ENCODE measurements at places on chromosomes 3 and 15.

- DNase-seq = no peak
Measured at GRCh38 chr15:101689901-101690300, 34.4 kb downstream of the TARS3 start.

- no peak for DNase-seq
Measured at GRCh38 chr3:196149375-196149774, 61.8 kb downstream of the ZDHHC19 start.

- no peak for DNase-seq
Measured at GRCh38 chr15:95347837-95348236, 982.7 kb upstream of the NR2F2 start.

DNA sequence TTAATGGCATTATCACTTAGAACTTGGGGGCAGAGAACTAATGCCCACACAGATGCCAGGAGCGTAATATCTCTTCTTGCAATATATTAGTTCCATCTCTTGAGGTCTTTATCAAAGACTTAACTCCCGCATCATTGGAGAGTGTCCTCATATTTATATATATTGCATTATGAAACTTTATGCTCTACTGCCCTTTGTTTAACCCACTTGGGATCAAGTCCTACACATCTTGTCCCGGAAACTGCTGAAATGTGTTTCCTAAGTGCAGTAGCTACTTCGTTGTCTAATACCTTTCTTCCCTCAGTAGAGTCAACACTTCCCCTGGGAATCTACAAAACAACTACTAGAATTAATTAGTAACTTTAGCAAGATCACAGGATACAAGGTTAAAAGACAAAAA is 1029.2 kb downstream of the OTOL1 start:
- no peak for DNase-seq

DNA sequence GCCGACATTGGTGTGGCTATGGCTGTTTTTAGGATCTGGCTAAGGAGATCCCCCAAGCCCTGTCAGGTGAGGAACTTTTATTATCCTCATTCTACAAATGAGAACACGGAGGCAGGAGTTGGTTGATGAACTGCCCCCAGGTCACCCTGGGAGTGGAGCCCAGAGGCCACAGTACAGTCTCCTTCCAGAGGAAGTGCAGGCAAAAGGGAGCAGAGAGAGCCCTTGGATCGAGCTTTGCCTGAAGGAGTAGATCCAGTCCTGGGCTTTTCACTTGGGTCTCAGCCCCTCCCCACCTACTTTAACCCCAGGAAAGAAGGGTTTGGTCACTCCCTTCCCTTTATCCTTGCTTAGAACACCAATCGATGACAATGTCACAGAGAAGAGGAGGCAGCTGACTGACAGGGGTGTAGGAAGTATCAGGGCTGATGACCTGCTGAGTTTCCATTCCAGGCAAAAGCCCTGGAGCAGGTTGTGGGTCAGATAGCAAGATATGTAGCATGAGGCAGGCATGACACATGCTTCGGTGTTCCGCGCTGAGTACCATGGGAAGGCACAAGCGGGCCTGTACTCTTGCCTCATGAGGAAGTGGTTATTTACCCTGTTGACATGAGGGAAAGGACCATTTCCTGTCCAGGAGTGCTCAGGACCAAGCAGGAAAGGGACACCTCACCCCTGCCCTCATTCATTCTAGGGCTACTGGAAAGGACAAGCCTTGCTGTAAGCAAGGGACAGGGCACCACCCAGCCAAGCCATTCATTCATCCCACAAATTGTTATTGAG is 5.8 kb upstream of the PLA2G4D start:
- DNase-seq = no peak

GRCh38 chr15:51841406-51842040 is 12.1 kb downstream of the TMOD3 start:
- DNase-seq = no peak

DNA sequence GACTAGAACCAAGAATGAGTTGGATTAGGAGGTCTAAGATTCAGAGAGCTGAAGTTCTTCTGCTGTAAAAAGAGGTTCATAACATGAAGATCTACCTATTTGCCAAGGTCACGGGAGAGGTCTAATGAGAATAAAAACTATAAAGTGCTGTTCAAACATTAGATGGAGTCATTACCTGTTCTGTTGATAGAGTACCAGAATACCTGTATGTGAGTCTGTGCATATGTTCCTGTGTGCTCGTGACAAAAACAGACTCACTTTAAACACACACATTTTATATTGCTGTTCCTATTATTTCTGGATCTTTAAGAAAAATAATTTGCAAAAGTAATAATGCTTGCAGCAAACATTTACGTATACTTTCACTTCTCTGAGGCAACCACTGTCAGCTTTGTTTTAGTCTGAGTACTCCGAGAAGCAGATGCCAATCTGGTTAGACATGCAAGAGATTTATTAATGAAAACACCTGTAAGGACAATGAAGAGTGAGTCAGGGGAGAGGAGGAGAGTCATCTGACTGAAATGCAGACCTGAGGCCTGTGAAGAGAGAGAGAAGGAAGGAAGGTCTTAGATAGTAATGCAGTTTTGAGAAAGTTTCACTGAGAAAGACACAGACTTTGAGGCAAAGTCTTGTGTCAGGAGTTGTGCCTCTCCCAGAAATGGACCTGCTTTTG is 221.2 kb downstream of the SQOR start:
- no peak for DNase-seq

DNA sequence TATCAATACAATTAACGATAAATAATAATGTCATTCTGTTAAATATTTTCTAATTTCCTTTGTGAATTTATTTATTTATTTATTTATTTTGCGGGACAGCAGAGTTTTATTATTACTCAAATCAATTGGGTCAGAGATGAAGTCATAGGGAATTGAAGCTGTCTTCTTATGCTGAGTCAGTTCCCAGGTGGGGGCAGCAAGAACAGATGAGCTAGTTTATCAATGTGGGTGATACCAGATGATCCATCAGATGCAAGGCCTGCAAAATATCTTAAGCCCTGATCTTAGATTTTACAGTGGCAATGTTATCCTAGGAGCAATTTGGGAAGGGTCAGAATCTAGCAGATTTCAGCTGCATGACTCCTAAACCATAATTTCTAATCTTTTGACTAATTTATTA is 1050.3 kb downstream of the OTOL1 start:
- DNase-seq = no peak

- no peak for DNase-seq
Measured at GRCh38 chr3:110569073-110569472, 502.5 kb upstream of the NECTIN3 start.

- no peak for DNase-seq
Measured at GRCh38 chr15:55394694-55395093, 13.5 kb downstream of the CCPG1 start.

- no peak for DNase-seq
Measured at GRCh38 chr3:143286392-143287010, 166.9 kb downstream of the CHST2 start.

DNA sequence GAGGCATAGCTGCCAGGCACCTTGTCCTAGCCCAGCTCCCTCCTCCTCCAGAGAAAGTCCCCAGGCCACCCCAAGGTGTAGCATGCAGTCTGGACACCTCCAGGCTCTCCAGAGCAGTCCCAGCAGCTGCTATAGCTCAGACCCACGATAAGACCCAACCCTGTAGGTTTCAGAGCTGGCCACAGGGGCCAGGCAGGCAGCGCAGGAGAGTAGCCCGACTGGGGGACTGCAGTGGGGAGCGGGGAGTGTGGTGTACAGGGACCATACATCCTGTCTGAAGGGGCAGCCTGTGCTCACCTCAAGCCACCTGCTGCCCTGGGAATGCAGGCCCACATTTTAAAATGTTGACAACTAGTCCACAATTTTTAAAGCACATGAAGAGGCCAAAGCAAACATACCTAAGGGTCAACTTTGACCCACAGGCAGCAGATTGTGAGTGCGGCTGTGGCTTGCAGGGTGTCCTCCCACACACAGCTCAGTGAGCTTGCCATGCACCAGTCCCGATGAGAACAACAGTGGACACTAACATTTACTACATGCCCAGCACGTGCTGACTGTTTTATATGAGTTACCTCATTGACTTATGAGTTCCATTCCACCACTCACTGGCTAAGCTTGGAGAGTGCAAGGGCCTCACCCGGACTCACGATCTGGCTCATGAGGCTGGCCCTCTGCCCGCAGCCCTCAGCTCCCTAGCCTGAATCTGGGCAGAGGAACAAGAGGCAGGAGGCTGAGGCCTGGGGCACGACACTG is 81.4 kb downstream of the DNAJB8 start:
- DNase-seq = no peak

GRCh38 chr15:45544266-45545023 is 21.9 kb upstream of the SLC30A4 start:
- DNase-seq = no peak
